ENCODE measurements at places on chromosomes 1 and 21.
A peak's percentile ranks its signal among the peaks of the same experiment; 100 is the strongest.

DNA sequence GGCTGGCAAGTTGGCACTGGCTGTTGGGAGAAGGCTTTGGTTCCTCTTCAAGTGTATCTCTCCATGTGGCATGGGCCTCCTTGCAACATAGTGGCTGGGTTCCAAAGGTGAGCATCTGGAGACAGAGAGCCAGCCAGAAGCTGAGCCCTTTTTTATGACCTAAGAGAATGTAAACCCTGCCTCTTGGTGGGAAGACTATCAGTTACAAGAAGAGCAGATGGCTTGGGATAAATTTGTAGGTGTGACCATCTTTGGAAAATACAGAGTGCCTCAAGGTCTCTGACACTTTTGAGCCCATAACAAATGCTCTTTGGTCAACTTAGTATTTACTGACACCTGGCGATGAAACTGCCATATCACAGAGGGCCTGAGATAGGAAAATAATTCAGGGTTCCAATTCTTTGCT is 31.4 kb upstream of the PRELP start:
- no peak for DNase-seq

- no peak for DNase-seq
These were observed 30.6 kb downstream of the DNAJC6 start for GRCh38 chr1:65339866-65340468.

- no peak for DNase-seq
These were observed 164.3 kb downstream of the MIS18A start for GRCh38 chr21:32114419-32115035.

- DNase-seq, result peak; percentile 93
These were observed 179.6 kb downstream of the TPR start for GRCh38 chr1:186195377-186195931.

DNA sequence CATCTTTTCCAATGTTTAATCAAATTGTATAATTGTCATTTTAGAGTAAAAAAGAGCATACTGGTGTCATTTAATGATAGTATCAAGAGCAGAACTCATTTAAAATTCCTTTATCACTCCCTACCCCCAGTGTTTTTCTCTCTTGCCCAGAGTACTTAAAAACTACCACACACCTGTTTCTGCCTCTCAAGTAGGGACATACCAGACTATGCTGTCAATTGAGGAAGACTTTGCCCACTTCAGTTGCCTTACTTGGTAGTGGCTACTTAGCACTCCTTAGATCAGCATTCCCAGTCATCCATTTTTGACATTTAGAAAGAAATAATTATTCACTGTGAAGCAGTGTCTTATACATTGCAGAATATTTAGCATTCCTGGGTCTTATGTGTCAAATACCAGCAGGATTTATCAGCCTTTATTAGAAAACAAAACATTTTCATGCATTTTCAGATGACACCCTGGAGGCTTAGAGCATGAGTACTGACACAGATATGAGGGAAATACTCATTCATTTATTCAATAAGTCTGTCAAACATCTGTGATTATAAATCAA is 127.5 kb upstream of the RGS1 start:
- no peak for DNase-seq

- DNase-seq, result no peak
These were observed 41.5 kb downstream of the NKAIN1 start for GRCh38 chr1:31198150-31198549.

DNA sequence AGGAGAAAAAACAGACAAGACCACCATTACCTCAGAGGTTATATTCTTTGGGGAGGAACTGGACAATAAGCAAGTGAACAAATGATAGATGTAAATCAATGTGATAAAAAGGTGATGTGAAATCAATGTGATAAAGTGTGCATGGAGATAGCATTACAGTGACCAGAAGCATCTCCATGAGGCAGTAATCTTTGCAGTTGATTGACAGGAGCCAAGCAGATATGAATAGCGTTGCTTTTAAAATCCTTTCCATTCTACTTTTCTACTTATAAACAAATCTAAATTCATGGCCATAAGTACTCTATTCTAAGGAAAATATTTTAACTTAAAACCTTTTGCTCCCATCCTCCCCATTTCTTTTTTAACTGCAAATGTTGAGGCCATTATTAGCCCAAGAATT is 2.8 kb upstream of the H3-3A start:
- no peak for DNase-seq

DNA sequence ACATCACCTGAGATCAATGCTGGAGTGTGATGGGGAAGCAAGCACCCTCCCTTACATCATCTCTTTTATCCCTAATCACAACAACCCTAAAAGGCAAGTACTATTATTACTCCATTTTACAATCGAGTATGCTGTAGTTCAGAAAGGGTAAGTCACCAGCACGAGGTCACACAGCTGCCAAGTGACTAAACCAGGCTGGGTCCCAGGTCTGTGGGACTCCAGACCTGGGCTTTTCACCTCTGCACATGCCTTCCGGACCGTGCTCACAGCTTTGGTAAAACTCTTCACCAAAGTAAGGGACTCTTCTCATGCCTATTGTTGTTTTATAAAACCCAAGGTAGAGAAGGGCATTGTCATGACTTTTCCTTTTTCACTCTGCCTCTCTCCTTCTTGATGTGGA is 130.9 kb downstream of the DMRTB1 start:
- no peak for DNase-seq

DNA sequence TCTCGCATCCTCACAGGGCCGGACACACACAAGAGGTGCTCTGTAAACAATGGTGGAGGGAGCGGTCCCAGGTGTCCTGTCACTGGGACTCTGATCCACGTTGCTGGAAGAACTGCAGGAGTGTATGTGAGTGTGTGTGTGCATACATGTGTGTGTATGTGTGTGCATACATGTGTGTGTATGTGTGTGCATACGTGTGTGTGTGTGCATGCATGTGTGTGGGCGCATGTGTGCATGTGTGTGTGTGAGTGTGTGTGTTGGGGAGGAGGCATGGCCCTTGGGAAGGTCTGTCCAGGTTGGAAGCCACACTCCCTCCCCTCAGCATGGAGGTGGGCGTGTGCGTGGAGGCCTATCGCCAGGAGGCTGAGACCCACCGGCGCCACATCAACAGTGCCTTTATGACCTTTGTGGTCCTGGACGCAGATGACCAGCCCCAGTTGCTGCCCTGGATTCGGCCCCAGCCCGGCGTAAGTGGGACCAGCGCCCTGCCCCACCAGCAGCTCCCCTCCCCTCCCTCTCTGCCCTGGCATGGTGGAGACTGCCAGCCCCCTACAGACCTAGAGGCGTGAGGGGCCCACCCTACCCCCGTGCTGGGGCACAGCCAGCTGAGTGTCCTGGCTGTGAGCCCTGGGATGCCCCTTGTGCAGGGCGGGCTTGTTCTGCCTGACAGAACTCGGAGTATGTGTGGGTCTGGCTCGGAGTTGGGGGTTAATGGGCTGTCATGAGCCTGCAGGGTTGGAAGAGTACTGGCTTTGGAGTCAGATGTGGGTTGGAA is 22.2 kb downstream of the FAM151A start:
- DNase-seq, result no peak

GRCh38 chr1:61170328-61171238 is 88.2 kb downstream of the NFIA start:
- peak; percentile 96 for DNase-seq

GRCh38 chr1:94773931-94774422 is 46.2 kb upstream of the SLC44A3 start:
- no peak for DNase-seq

- DNase-seq, result no peak
These were observed 8.8 kb downstream of the PRXL2B start for GRCh38 chr1:2595261-2595811.

- no peak for DNase-seq
These were observed 13.5 kb downstream of the ASAP3 start for GRCh38 chr1:23470282-23471070.

GRCh38 chr21:27831816-27832569 is 865.1 kb upstream of the ADAMTS5 start:
- DNase-seq, result no peak

- no peak for DNase-seq
These were observed 28.5 kb downstream of the SKI start for GRCh38 chr1:2256435-2257244.

- DNase-seq, result no peak
These were observed at the start of gene KDF1 for GRCh38 chr1:26959722-26960624. Gene KDF1, minus strand, starts transcription at chr1:26960468. Its CDS starts 8,088 bp downstream, at chr1:26952380.

GRCh38 chr1:101965341-101965740 is 31.4 kb downstream of the OLFM3 start:
- DNase-seq, result no peak

GRCh38 chr1:79988401-79988800 is 981.9 kb upstream of the ADGRL4 start:
- DNase-seq, result no peak

- DNase-seq, result no peak
These were observed 218.1 kb upstream of the KAZN start for GRCh38 chr1:14380408-14380807.

GRCh38 chr1:210739627-210740026 is 394.3 kb downstream of the KCNH1 start:
- no peak for DNase-seq

GRCh38 chr1:159867664-159868026 is 5.2 kb upstream of the VSIG8 start:
- DNase-seq, result no peak

DNA sequence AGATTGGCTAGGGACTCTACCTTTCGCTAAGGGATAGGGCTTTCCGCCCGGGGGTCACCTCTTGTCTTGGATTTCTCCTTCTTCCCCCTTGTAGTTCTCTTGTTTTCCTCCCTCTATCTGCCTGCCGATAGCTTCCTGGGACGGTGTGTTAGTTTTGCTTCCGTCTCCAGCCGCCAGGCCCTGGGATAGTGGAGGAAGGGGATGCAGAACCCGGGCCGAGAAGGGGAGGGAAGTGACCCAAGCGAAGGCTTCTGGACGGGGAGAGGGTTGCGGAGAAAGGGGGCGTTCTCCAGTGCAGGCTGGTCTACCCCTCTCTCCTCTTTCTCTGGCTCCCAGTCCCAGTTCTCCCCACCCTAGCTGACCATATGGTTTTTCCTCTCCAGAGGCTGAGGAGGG is 871 bp downstream of the TUFT1 start:
- no peak for DNase-seq

GRCh38 chr1:3086272-3086974 is 17.4 kb downstream of the PRDM16 start:
- no peak for DNase-seq

DNA sequence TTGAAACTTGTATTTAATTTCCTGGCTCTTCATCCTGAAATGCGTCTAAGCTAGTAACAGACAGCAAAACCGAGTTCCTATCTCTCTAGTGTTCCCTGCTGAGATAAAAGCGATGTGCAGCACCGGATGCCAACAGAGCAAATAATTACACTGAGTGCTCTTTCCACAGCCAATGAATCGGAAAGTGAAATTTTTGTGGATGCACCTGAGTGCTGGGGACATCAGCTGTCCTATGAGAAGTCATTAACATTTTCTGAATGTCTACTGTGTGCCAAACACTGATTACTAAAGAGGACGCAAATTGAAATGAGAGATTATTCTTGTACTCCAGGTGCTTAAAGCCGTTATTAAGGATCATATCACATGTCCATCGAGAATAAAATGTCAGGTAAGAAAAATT is 278.0 kb downstream of the RGS7 start:
- DNase-seq, result no peak

- peak; percentile 51 for DNase-seq
These were observed 29.5 kb downstream of the RGS1 start for GRCh38 chr1:192604979-192605620.

DNA sequence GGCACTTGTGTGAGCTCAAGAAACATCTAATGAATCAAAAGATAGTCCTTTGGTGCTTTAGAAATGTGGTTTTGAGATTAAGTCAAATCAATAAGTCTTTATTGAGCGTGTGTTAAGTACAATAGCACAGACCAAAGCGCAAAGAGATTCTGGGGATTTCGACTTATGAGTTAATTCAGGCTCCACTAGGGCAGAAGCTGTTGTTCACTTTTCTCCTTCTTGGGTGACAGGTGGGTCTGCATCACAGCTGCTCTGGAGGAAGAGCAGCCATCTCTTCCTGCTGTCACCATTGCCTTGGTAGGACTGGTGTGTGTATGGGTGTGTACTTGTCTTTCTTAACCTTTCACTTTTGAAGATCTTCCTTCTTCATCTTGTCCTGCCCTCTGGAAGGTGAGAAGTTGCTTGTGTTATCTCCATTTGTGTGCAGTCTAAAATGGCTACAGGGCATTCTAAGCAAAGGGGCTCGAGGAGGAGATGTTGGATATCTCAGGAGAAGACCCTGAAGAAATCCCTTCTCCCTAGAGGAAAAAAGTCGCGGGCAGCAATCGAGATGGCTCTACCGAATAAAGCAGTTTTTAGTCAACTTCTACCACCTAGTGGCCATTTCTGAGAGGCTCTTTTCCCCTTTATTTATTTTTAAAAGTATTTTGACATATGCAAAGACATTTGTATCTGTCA is 22.9 kb upstream of the DISC1 start:
- DNase-seq, result peak; percentile 73

- peak; percentile 95 for DNase-seq
These were observed at the start of gene PPM1J for GRCh38 chr1:112715264-112716053. Gene PPM1J, minus strand, starts transcription at chr1:112715332. Its CDS starts 31 bp downstream, at chr1:112715301.

GRCh38 chr1:230391776-230392535 is 34.2 kb downstream of the PGBD5 start:
- no peak for DNase-seq

- DNase-seq, result no peak
These were observed 13.6 kb upstream of the GPR137B start for GRCh38 chr1:236128646-236129178.
